ENCODE measurements at places on chromosomes 4 and X.

DNA sequence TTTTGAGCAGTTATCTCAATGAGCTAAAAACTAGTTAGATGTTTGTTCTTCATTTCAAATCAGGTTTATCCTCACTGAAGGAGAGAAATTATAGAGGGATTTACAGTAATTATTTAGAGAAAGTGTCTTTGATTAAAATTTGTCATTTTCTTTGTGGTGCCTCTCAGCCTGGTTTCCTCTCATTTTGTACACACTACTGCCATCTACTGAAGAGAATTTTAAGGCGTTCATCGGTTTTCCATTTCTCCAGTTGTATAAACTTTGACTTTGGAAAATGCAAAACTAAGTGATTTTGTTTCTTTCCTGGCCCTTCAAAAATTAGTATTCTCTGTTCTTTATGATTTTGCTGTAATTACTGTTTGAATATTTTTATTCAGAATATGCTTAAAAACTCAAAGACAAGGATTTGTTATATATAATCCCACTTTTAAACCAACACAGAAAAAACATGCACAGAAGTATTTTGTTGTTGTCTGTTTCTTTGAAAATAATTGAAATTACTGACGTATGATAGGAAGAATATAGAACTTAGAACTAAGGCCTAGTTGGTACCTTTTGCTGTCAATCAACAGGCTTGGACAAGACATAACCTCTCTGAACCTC is 34.4 kb upstream of the ANXA3 start:
- DNase-seq, result no peak

DNA sequence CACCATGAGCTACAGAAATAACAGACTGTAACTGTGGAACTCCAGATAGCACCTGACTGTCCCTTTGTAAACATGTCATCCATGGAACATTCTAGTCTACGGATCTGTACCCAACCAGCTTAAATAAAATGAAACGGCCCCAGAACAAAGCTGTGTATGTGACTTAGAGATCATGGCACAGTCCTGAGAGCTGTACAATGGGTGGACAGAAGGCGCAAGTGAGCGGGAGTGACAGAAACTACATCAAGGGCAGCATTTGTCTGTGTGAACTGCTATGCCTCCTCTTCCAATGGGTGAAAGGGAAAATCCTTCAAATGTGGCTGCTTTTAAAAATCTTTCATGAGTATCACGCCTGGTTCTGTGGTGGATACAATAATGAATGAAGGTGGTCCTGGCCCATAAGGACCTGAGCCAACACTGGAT is 72.5 kb downstream of the FAT1 start:
- no peak for DNase-seq

DNA sequence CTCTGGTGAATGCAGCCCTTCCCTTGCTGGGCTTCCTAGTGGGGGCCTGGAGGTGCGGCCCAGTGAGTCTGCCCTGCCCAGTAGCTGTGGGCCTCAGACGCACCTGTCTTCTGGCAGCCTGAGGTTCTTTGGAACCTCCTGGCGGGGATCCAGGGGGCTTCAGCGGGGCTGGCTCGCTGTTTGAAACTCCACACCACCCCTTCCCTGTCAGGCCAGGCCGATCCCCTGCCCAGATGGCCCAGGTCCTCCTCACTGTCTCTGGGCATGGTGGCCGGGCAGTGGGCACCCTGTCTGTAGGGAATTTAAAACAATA is 10.7 kb upstream of the NKX1-1 start:
- no peak for DNase-seq

DNA sequence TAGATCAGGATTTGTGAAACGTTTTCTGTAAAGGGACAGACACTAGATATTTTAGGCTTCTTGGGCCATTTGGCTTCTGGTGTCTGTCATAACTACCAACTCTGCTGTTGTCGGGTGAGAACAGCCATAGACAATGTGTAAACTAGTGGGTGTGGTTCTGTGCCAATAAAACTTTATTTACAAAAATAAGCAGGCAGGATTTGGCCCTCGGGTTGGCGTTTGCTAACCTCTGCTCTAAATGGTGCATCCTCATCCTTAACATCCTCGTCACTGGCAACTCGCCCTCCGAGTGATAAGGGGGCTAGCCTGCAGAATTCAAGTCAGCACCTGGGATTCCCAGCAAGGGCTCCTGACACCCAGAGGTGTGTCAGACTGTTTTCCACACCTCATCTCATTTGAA is 105.8 kb upstream of the MSX1 start:
- DNase-seq, result no peak

GRCh38 chrX:71222929-71223328 is at the start of gene GJB1:
GJB1 (plus strand) TSS chrX:71223224; CDS start chrX:71223708, 484 bp downstream.
- no peak for DNase-seq
